ENCODE measurements at places on chromosomes 11 and 22.
A peak's percentile ranks its signal among the peaks of the same experiment; 100 is the strongest.

DNA sequence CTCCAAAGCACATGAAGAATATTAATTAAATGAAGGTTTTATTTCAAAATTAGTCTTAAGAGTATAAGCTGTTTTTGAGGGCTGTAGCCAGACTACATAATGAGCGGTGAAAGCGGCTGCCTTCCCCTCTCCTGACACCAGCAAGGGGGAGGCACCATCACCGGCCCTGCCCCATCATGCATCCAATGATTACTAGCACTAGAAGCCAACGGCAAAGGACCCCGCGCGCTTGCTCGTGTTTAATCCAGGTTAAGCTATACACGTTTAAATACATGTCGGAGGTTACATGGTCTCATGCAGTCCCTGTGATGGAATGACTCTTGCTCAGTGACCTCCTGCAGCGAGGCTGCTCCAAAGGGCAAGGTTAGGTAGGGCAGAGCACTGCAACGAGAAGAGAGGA lies 50.3 kb downstream of the FEZ1 start:
- DNase-seq: no peak

DNA sequence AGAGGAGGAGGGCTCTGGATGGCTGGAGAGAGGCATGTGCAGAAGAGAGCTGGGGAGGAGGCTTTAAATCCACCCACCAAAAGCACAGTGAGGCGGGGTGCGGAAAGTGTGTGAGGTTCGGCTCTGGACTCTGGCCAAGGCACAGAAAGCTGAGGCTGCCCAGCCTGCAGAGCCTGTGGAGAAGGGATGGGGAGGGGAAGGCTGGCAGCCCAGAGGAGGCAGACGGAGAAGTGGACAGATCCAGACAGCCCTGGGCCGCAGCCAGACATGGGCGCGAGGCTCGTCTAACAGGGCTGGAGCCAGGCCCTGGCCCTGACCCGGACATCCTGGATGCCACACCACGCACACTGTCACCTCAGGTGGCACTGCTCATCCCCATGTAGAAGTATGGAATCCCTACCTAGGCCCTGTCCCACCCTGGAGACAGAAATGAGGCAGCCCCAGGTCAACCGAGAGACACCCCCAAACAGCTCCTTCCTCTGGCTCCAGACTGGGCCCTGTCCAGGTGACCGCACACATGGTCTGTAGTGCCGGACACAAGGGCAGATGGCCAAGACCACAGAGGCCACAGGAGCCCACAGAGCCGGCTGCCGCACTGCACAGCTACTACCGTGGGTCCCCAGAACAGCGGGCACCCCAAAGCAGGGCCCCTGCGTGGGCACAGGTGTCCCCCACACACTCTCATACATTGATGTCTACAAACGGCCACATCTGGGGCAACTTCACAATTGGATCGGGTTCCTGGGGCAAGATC lies 16.6 kb upstream of the MOB2 start:
- DNase-seq: no peak

DNA sequence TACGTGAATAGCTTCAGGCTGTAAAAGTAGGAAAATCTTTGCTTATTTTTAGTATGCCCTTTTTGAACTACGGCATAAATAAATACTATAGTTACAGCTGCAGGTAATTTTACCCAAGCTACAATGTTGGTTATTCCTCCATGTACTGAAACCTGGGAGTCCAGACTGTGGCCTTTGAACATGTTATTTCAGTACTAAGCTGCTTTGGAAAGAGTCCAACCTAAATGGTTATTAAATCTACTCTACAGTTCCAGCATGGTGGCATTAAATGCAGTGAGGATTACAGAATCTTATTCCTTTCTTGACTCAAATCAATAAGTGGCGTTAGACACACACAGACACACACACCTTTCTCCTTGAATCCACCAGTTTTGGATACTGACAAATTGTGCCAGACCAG lies 165.1 kb downstream of the MSANTD4 start:
- no peak for DNase-seq

GRCh38 chr11:13098063-13098462 lies 88.9 kb downstream of the RASSF10 start:
- no peak for DNase-seq

DNA sequence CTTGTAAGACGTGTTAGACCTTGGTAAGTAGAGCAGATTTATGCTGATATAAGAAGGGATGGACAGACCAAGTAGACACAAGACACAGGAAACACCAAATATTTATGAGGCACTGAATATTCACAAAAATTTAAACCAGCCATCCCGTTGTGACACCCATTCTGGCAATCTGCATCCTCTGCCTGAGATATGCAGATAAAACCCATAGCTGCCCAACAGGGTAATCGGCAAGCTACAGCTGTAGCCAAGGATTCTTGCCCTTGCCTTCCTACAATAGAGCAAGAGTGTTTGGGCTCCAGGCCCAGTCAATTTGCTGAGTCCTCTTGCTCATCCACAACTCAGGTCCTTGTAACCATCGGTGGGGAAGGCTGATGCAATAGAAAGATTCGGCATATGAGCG lies 18.5 kb upstream of the MPZL2 start:
- no peak for DNase-seq

- no peak for DNase-seq
Observed at GRCh38 chr22:22803285-22803853, 84.2 kb upstream of the IGLL5 start.

GRCh38 chr11:125890447-125891100 lies 3.1 kb downstream of the HYLS1 start:
- no peak for DNase-seq

- no peak for DNase-seq
Observed at GRCh38 chr11:115276799-115277198, 227.4 kb downstream of the CADM1 start.

- peak; percentile 24 for DNase-seq
Observed at GRCh38 chr11:17014321-17014832, at the start of gene PLEKHA7. PLEKHA7 (minus strand) TSS chr11:17014414; CDS start chr11:17014401, 13 bp downstream.

DNA sequence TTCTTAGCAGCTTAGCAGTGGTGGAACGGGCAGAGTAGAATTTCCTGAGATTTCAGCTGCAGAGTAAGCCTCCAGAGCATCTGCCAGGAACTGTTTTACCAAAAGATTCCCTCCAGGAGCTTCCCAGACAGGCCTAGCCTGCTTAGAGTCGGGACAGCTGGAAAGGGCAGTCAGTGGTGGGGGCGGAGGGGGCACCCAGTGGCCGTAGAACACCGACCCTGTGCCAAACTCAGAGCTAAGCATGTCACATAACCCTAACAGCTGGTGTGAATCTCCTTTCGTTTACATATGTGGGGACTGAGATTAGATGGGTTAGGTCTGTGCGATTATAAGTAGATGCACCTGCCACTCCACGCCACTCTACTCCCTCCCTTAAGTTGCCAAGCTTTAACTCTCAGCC lies 80.0 kb upstream of the CRTAM start:
- no peak for DNase-seq

DNA sequence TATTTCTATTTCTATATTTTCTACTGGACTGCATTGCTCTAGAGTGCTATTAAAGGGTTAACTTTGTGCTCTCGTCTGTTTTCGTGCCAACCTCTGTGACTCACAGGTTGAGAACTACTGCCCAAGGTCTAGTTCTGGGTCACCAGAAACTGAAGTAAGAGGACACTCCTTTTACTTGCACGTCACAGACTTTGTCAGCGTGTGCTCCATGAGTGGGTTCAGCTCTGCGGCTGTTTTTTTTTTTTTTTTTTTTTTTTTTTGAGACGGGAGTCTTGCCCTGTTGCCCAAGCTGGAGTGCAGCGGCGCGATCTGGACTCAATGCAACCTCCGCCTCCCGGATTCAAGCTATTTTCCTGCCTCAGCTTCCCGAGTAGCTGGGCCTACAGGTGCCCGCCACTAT lies 49.8 kb downstream of the CLMP start:
- DNase-seq: no peak

DNA sequence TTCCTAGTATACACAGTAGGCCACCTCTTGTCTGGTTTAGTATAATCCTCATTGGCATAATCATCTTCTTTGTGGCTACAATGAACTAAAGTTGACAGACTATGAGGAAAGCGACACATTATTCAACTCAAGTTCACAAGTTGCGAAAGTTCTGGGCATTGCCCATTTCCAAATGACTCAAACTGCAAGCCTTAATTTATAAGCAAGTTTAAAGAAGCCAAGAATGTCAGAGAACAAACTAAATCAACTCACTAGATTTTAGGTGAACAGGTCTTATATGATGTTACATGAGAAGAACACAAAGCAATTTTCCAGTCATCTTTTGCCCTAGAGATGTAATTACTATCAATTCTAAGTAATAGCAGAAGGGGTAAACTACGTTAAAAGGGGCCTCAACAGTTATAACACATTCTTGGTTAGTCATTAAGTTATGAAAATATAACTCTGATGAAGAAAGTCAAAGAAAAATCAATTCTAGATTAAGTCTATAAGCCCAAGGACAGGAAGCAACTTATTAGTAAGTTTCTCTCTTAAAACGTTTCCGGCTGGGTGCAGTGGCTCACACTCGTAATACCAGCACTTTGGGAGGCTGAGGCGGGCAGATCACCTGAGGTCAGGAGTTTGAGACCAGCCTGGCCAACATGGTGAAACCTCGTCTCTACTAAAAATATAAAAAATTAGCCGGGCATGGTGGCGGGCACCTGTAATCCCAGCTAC lies 21.5 kb downstream of the PICALM start:
- no peak for DNase-seq

DNA sequence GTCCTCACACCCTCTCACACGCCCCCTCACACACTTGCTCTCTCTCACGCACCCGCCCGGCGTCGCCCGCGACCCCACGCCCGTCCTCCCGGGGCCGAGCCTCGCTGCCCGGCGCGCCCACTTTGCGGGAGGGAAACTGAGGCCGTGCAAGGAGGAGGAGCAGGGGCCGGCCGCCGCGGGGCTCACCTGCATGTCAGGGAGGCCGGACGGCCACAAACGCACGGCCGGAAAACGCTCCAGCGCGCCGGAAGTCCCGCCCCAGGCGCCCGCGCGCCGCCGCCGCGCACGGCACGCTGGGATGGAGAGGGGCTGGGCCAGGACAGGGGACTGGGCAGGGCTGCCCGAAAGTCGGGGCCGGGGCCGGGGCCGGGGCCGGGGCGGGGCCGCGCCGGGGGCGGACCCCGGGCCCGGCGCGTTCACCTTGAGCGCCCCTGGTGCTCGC lies at the start of gene CHID1:
Gene CHID1, minus strand, starts transcription at position 222 of the 442 bp plus-strand sequence. CDS start 5,994 bp downstream, outside the sequence.
- peak; percentile 97 for DNase-seq

DNA sequence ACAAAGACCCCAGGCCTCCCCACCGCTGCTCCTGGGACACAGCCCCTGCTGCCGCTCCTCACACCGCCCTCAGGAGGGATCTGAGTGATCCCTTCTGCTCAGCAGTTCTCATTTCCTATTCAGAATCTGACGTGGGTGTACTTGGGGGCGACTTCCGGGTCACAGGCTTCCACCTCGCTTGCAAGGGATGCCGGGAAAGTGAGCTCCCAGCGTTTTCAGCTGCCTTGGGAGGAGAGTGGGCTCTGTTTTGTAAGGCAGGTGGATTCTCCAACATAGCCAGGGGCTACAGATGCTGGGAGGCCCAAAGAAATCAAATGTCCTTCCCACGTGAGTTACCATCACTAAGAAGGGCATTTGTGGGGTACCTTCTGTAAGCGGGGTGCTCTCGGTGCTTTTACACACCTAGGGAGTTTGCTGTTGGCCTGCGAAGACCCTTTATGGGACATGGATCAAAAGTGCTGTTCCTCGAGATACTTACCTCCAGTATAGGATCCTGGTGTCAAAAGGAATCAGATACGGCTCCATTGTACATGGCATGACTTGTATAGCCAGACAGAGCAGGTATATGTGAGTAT lies 9.7 kb upstream of the LRRC10B start:
- DNase-seq: no peak

- no peak for DNase-seq
Observed at GRCh38 chr22:30803679-30804078, 109.0 kb downstream of the OSBP2 start.

DNA sequence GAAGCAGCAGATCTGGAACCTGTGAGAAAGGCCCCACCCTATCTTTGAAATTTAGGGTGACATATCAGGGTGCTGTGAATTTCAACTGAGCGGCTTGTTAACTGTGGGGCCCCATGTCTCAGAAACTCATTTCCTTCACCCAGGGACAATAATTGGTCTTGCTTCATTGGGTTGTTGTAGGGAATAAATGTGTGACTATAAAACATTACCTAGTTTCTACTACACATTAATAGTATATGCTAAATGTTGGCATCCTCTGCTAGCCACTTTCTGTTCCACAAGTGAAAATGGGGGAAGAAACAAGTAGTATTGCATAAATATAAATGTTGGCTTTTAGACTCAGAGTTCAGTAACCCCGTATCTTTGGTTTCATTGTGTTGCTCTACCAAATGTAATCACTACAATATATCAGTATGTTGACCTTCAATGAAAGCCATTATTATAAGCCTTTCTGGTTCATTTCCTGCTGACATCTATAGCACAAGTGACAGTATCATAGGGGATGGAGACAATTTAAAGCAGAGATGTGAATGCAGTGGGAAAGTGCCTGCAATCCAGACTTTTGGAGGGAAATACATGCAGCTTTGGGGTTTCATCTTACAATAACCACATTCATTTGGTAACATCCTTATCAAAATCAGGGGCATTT lies 905.5 kb upstream of the RAG2 start:
- no peak for DNase-seq

DNA sequence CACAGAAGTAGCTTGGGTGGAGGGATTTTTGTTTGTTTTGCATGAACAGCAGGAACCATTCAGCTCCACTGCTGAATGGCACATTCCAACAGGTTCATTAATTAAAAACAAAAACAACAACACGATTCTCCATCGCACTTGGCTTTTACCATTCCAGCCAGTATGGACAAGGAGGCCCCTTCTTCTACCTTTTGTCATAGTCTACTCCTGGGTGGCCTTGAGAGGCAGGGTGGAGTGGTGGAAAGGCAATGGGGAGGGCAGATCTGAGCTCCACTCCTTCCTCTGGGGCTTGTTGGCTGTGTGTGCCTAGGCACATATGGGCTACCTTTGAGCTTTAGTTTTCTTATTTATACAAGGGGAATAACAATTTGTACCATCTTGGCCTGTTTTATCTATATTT lies 4.8 kb downstream of the TIMP3 start:
- no peak for DNase-seq

- no peak for DNase-seq
Observed at GRCh38 chr11:37280200-37280599, 682.2 kb upstream of the RAG2 start.

DNA sequence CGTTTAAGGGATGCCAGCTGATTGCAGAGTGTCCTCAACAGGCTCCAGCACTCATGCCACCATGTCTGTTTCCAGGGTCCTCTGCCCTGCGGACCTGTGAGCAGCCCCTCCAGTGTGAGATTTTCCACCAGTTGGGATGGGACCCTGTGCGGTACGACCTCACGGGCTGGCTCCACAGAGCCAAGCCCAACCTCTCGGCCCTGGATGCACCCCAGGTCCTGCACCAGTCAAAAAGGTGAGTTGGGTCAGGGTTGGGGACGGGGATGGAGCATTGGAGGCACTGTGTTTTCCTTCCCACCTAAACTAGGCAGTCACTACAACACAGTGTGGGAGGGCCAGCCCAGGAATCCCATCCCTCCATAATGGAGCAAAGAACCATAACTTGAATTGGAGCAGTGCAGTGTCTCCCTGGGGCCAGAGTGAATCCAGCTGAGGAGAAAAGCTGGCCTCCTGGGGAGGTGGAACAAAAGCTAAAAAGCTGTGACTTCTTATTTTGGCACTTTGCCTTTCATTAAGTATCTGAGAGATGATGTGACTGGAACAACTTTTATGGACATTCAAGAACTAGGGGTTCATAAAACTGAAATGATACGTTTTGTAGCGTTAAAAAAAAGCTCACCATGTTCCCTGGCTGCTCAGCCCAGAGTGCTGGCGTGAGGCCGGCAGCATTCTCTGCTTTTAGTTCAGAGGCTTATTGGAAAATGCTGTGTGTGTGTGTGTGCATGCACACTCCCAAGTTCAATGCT lies 101.8 kb downstream of the MYO18B start:
- no peak for DNase-seq

- no peak for DNase-seq
Observed at GRCh38 chr11:117200813-117201657, 1.9 kb downstream of the TAGLN start.
